ENCODE measurements at places on chromosomes 1 and 21. TPM values are rescaled to one million over a fixed set of nuclear protein-coding genes. Genes with fewer than 3 reads are reported as not detected.

DNA sequence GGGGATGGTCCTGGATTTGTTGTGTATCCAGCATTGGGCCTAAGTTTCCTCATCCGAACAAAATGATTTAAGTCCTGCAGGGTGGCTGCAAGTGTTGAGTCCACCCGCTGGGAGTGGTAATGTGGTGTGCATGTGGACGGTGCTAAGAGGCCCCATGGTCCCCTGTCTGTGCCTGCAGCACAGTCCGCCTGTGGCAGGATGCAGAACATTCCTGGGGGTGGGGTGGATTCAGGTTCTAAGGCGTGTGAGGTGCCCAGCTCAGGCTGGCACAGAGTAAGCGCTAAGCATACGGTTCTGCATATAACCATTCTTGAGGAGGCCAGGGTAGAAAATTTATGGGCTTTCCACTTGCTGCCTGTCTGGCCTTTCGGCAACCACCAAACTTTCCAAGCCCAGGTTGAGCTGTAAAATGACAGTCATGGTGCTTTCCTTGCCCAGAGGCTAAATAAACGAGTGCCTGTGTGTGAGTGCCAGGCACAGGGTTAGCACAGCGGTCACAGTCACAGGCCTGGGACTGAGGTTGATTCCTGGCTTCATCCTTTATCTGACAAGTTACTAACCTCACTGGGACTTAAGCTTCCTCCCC, 30.7 kb downstream of the SLC2A1 start:
- no peak for DNase-seq

GRCh38 chr1:203082571-203083462, 3.0 kb downstream of the MYOG start:
- DNase-seq: no peak

DNA sequence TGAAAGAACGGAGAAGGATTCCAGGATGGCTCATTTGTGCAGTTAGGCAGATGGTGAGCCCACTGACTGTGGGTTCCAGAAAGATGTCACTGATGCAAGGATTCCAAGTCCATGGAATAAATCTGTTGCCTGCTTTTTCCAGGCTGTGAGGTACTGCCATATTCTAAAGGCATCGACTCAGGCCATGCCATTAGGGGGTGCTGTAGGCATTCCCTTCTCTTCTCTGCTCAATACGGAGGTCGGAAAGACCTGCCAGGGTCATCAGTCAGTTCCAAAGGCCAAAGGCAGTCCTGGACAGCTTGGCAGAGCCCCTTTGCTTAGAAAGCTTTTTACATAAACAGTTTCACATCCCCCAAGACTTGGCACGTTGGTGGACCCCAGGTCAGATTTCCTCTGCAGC, 31.7 kb upstream of the TMEM125 start:
- no peak for DNase-seq

UTS2 gene
- not detected for total RNA-seq

GRCh38 chr1:8362701-8363101, 44.8 kb downstream of the SLC45A1 start:
- no peak for DNase-seq

GRCh38 chr1:110424699-110425611, 17.5 kb upstream of the LAMTOR5 start:
- no peak for DNase-seq

DNA sequence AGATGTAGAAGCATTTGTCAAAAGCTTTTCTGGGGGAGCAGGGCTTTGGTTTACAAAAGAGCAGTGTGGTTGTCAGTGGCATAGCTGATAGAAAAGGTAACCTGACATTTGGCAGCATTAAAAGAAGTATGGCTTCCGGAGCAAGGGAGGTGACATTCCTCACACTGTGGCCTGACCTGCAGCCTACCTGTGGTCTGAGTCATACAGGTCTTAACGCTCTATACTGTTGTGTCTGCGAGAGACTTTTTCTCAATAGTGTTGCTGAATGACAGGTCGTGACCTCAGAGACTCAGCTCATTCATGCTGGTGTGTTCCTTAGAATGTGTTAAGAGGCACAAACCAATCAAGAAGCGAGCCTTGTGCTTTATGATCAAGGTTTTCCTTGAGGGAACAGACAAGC, 19.3 kb downstream of the PHGDH start:
- DNase-seq: no peak

RPS6KC1 gene
- 8.3 TPM for total RNA-seq

- DNase-seq: peak; percentile 18
These were observed 5.4 kb downstream of the PLA2G2E start for GRCh38 chr1:19918057-19918456.

OR6K2 gene
- total RNA-seq: not detected

- DNase-seq: no peak
These were observed 24.1 kb downstream of the CHI3L2 start for GRCh38 chr1:111251570-111251969.

DNA sequence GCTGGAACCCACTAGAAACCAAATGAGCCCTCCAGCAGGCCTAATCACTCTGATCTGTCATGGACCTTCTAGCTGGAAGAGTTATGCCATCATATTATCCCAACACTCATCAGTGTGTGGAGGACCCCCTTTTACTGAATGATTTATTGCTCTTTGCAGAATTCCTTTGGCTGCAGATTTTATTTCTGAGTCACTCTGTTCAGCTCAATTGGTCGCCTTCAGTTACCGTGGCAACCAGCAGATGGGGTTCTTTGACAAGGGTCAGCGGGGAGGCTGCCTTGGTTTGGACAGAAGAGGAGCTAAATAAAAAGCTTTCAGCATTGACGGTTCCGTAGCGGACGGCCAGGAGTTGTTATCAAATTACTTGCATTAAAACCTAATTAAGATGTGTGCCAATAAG, 220.1 kb downstream of the SDCCAG8 start:
- no peak for DNase-seq

DNA sequence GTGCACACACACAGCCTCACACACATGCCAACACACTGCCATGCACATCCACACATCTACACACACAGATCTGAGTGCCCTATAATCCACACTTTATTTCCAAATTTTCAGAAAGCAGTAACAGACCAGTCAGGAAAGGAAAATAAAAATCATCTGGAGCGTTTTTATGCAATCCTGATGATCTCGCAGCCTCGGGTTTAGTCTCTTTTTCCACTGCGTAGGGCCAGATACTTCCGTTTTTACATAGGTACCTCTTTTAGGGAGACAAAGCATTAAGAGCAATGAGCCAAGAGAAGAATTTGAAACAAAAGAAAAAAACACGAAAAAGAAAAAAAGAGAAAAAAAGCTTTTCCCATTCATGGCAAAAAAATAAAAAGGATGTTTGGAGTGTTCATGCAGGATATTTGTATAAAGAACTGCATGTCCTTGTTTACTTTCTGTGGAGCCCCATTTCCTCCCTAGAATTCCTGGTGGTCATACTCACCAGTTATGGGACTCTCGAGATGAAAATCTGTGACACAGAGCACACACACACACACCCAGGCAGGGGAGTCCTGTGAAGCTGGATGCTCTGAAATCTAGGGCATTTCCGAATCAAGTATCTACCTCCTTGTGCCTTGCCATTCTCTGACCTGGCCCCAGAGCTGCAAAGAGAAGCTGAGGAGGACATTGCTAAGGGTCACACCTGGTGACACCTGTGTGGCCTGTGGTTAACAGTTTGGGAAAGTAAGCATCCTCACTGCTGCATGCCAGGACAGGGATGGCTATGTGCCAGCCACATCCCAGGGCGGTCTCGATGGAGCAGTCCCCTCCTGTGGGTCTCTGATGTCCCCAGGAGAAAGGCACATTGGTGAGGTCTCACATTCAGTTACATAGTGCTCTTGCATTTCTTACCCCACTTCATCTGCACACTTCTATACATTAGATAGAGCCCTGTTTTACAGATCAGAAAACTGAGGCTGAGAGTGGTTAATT, 83.6 kb downstream of the RUNX1 start:
- DNase-seq: no peak

GPR157 gene
- total RNA-seq: 3.0 TPM

GRCh38 chr1:218633238-218633988, 288.3 kb downstream of the TGFB2 start:
- DNase-seq: no peak

CLCNKB gene
- not detected for total RNA-seq

GRCh38 chr1:50977575-50978143, 7.6 kb downstream of the CDKN2C start:
- no peak for DNase-seq

POU2F1 gene
- total RNA-seq: 7.2 TPM

DNA sequence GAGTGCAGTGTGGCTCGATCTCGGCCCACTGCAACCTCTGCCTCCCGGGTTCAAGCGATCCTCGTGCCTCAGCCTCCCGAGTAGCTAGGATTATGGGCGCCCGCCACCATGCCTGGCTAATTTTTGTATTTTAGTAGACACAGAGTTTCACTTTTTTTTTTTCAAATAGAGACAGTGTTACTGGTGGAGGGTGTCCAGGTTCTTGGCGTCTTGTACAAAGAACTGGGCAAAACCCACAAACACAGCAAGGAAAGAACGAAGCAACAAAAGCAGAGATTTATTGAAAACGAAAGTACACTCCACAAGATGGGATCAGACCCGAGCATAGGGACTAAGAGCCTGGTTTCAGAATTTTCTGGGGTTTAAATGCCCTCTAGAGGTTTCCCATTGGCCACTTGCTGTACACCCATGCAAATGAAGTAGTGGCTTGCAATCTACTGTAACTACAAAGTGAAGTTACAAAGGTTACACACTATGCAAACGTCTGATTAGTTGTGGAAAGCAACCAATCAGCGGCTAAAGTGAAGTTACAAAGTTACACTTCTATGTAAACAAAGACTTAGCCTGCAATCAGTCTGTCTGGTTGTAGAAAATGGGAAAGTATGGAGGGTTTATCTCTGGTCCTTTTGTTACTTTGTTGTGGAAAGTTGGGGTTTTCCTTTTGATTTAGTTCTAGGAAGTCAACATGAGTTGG, 199.1 kb downstream of the DYRK1A start:
- DNase-seq: no peak

GRCh38 chr1:241157435-241157834, 199.6 kb downstream of the RGS7 start:
- no peak for DNase-seq

DNA sequence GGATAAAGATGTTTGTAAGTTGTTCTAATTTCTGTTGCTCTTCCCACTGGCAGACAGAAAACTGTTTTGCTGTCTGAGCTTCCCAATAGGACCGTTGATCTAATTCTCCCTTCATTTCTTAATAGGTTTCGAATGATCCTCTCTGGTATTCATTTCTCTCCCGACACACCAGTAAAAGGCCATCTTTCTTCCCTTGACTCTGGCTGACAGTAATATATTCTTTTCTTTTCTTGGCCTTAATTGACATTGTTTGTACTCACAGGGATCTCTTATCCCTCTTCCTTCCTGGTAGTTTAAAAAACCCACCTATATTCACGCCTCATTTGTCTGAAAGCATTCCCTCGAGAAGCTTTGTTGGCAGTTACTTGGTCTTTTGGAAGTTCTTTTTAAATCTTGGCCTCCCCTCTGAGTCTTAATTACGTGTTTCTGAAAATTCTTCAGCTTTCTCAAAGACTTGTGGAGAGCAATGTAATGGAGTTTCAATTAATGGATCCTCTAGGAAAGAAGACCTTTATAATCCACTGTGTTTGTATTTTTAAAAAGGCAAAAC, 40.3 kb downstream of the MAP10 start:
- DNase-seq: no peak

LRRC53 gene
- not detected for total RNA-seq

DNA sequence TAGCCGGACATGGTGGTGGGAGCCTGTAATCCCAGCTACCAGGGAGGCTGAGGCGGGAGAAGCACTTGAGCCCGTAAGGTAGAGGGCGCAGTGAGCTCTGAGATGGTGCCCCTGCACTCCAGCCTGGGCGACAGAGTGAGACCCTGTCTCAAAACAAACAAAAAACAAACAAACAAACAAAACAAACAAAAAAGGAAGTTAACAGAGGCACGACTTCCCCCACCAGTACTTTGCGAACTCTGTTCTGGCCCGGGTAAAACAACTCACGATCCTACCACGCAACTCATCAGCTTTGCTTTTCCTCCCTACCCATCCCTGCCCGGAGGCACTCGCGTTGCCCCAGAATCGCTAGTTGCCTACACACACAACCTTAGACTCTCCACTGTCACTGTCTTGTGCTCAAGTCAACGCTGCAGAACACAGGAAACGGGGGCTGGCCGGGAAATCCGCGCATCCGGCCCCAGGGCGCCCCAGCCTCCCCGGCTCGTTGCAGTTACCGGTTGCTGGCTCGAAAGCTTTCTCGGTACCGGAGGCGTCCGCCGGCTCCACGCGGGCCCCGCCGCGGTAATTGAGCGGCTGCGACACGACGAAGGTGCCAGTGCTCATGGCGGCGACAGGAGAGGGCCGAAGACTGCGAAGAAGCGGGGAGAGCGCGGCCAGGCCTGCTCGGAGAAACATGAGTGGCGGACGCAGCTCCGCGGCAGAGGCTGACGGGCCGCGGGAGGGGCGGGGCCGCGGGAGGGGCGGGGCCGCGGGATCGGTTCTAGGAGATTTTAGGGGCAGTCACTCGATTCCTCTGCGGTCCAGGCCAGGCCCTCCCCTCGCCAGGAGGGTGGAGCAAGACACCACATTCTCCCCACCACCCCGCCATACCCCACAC, at the start of gene ALDH9A1:
Gene ALDH9A1, minus strand, starts transcription at position 682 of the 880 bp plus-strand sequence. Its CDS starts 4 bp downstream, at position 678.
- DNase-seq: no peak

GRCh38 chr1:186139115-186139514, 235.9 kb downstream of the TPR start:
- DNase-seq: no peak

DNA sequence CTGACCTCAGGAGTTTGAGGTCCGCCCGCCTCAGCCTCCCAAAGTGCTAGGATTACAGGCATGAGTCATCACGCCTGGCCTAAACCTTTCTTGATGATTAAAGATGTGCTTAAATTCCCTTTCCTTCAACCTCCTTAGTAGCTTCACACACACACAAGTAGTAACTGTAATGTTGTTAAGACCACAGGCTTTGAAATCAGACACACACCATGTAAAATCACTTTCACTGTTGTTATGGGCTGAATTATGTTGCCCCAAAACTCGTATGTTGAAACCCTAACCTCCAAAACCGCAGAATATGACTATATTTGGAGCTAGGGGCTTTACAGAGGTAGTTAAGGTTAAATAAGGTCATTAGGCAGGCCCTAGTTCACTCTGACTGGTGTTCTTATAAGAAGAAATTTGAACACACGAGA, 180.2 kb downstream of the NR5A2 start:
- DNase-seq: no peak

DNA sequence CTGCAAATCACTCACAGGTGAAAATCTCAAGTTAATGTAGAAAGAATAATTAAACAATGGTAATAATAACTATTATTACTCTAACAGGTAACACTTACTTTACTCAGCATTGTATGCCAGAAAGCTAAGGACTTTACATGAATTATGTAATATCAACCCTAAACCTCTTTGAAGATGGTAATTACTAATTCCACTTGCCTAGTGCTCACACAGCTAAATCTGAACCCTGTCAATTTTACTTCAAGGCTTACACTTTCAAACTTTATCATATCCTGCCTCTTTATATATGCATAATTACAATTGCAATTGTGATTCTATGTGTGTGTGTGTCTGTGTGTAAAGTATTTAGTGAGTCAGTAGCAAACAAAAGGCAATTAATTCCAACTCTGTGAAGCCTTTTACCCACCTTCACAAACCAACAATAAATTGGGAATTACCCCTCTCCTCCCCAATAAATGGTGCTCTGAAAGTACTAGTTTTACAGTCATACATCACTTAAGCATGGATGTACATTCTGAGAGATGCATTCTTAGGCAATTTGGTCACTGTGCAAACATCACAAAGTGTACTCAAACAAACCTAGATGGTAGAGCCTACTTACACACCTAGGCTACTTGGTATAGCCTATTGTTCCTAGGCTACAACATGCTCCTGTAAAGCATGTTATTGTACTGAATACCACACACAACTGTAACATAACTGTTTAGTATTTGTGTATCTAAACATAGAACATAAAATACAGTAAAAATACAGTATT, 5.9 kb downstream of the ZNF644 start:
- DNase-seq: no peak

DISC1 gene
- 4.0 TPM for total RNA-seq

GRCh38 chr1:60895701-60896100, 186.7 kb upstream of the NFIA start:
- no peak for DNase-seq

SPRR1A gene
- total RNA-seq: not detected

Measured in epithelial cell of proximal tubule (primary cell).